ENCODE measurements at places on chromosomes 3 and 15.
A peak's percentile ranks its signal among the peaks of the same experiment; 100 is the strongest.

- no peak for DNase-seq
Observed at GRCh38 chr3:76400141-76400540, 614.8 kb upstream of the ZNF717 start.

DNA sequence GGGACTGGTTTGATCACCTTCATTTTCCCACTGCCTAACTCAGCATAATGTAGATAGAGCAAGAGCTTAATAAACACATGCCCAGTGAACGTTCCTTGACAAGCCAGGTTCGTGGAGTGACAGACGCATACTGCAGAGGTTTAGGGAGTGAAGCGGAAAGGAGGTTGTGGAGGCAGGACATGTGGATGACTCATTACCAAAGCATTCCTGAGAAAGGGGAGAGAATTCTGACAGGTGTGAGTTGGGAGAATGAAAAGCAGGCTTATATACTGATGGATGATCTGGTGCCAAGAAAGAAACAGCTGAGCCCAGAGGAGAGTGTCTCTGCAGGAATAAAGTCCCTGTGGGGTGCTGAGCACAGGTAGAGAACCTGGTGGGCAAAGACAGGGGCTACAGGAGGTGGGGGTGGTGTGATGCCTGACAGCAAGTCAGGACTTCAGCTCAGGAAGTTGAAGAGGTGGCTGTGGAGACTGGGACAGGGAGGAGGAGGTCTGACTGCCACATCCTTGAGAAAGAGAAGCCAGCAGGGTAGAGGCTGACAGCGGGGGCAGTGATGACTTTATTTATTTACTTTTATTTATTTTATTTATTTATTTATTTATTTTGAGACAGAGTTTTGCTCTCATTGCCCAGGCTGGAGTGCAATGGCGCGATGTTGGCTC, 2.4 kb upstream of the RPL29 start:
- no peak for DNase-seq

- no peak for DNase-seq
Observed at GRCh38 chr15:27426805-27427204, 455.8 kb downstream of the GABRG3 start.

- DNase-seq, result no peak
Observed at GRCh38 chr3:196177567-196177966, 33.6 kb downstream of the ZDHHC19 start.

- DNase-seq, result no peak
Observed at GRCh38 chr3:94115482-94115881, 52.6 kb downstream of the NSUN3 start.

DNA sequence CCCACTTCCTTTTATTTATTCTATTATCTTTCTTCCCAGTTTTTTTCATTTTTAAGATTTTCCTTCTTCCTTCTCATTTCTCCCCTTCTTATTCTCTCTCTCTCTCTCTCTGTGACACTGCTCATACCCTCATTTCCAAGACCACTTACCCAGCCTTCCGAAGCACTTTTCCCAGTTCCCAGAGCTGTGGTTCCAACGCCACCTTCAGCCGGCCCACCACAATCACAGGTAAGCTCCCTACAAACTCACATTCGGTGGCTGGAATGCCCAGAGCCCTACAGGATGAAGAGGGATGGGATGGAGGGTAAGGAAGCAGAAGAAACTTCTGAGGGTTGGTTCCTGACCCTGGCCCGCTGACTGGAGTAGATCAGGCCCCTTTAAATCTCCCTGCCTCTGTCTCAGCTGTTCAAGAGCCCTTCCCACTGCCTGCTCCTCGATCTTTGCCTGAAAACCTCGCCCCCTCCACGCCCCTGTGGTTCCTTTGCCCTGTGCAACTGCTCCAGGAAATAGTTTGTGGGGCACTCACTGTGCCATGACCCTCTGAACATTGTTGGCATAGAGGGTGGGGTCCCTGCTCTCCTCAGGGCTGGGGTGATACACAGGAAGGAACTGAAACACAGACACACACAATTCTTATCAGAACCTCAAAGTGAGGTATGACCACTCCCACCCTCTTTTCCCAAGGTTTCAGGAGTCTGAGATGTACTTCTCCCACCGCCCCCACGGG, 4.8 kb downstream of the LPCAT4 start:
- DNase-seq, result no peak

GRCh38 chr3:101812895-101813294, 33.9 kb downstream of the NXPE3 start:
- no peak for DNase-seq

DNA sequence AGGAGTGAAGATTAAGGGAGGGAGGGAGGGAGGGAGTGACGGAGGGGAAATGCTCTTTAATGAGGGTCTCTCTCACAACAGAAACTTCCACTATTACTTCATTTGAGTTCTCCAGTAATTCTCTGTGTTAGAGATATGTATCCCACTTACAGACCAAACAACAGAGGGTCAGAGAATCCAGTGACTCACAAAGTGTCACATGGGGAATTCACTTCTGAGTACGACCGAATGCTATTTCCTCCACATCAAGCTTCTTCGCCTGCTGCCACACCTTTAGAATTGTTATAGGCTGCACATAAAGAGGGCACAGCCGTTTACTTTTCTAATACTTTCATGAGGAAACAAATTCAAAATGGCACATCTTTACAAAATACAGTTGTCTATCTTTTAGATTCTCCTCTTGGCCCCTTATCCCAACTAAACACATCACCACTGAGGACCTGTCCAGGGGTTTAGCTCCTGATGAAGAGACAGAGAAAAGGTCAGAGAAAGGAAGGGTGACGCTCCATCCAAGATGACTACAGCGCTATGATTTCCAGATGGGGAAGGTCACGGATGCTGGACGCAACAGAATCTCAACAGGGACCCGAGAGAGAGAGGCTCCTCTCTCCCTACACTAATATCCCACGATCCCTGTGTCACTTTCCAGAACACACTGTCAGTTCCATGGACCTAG, 119.0 kb downstream of the XXYLT1 start:
- no peak for DNase-seq

DNA sequence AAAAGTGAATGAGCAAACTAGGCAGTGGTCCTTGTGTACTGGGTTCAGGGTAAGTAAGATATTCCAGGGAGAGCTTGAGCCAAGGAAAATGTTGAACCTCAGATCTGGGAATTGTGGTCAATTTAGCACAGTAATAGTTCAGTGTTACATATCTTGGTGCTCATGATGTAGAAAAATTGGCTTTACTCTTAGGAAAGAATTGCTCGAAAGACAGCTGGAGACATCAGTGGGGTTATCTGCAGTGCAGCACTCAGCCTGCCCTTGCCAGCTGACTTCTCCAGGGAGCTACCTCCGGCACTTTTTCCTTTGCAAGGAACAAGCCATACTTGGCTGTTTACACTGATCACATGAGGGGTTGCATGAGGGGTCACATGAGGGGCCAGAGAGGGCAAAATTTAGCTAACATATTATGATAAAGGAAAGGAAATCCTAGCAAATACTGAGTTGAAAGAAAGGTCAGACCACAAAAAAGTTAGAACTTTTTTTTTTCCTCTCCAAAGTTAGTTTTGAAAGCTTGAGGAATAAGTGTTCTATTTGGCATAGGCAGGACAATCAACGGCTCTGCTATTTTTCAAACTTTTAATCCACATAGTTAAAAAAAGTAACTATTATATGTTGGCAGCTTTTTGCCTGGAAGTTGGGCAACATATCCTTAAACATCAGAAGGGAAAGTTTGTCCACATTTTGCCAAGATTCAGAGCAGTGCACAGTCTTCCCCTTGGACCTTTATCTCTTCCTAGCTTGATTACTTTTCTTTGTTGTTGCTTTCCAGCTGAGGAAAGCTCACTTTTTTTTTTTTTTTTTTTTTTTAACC, 92.4 kb downstream of the COL6A6 start:
- DNase-seq, result peak; percentile 40

GRCh38 chr3:160827516-160827915, 71.5 kb downstream of the PPM1L start:
- no peak for DNase-seq

GRCh38 chr3:58492494-58492905, 604 bp downstream of the KCTD6 start:
- DNase-seq, result no peak

- no peak for DNase-seq
Observed at GRCh38 chr15:43896543-43896942, 69.7 kb downstream of the WDR76 start.

GRCh38 chr3:170531657-170532335, 54.1 kb downstream of the SLC7A14 start:
- DNase-seq, result no peak

DNA sequence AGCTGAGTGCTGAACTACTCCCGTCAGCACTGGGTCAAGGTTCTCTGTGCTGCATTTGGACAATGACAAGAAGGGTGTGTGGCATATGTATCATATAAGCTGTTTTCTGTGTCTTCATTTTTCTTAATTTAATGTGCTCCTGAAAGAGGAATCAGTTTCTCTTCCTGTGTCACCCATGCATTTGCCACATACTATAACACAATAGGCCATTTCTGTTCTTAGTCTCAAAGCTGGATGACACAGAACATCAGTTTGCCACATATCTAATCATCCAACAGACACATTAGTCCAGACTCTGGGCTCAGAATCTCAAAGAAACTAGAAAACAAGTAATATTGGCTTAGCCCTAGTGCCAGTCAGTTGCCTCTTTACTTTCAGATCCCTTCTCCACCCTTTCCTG, 34.1 kb downstream of the CEP19 start:
- DNase-seq, result no peak

DNA sequence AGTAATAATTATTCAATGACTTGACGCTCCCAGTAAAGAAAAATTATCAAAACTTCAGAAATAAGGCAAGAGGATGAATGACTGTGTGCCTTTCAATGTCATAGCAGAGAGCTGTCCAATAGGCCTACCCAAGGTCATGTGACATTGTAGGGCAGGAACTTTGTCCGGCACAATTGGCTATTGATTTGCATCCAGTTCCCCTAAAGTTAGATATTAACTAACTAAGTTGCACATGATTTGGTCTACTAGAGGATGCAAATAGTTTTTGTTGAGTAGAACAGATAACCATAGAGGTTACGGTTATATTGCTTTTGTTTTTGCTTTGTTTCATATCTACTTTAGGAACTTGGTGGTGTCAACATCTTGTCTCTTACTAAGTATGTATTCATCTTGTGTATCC, 127.9 kb upstream of the PFN2 start:
- no peak for DNase-seq

- no peak for DNase-seq
Observed at GRCh38 chr3:120472121-120472844, 21.5 kb upstream of the FSTL1 start.

- DNase-seq, result no peak
Observed at GRCh38 chr15:35150361-35150760, 65.3 kb upstream of the NANOGP8 start.
